ENCODE measurements at places on chromosomes 6 and 20. TPM values are rescaled to one million over a fixed set of nuclear protein-coding genes. Genes with fewer than 3 reads are reported as not detected.

DNA sequence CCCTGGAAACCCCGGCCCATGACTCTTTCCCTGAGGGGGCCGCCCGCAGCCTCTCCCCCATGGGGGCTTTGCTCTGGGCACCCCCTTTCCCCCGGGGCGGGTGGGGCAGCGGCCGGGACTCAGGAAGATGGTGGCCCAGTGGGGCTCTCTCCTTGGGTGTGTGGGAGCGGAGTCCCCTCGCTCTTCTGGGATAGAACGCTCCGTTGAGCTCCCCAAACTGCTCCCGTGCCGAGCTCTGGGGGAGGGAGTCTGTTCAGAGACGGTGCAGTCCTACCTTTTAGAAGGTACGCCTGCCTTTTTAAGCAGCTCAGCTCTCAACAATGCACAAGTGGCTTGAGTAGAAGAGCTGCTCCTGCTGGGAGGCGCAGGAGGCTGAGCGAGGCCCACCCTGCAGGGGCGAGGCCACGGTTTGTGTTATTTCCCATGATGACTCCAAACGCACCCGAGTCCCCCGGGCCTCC lies 21.7 kb upstream of the BHLHE23 start:
- H3K4me3 ChIP-seq = no peak overlapping the region
- peaks cover 6% of the 10 kb centered on the region for H3K4me1 ChIP-seq
- H3K27me3 ChIP-seq = peaks cover 3% of the 10 kb centered on the region
- H3K27ac ChIP-seq = no peak overlapping the region

GRCh38 chr6:112289038-112289566 lies 34.7 kb upstream of the LAMA4 start:
- peaks cover 8% of the 10 kb centered on the region for H3K4me1 ChIP-seq
- H3K27me3 ChIP-seq = peaks cover 13% of the 10 kb centered on the region
- no peaks in the 10 kb centered on the region for H3K36me3 ChIP-seq
- H3K27ac ChIP-seq = no peak overlapping the region
- no peak for DNase-seq

- H3K4me3 ChIP-seq = no peak overlapping the region
- no peaks in the 10 kb centered on the region for H3K27me3 ChIP-seq
- H3K27ac ChIP-seq = no peak overlapping the region
Measured at GRCh38 chr6:153167061-153167891, 36.2 kb upstream of the RGS17 start.

DNA sequence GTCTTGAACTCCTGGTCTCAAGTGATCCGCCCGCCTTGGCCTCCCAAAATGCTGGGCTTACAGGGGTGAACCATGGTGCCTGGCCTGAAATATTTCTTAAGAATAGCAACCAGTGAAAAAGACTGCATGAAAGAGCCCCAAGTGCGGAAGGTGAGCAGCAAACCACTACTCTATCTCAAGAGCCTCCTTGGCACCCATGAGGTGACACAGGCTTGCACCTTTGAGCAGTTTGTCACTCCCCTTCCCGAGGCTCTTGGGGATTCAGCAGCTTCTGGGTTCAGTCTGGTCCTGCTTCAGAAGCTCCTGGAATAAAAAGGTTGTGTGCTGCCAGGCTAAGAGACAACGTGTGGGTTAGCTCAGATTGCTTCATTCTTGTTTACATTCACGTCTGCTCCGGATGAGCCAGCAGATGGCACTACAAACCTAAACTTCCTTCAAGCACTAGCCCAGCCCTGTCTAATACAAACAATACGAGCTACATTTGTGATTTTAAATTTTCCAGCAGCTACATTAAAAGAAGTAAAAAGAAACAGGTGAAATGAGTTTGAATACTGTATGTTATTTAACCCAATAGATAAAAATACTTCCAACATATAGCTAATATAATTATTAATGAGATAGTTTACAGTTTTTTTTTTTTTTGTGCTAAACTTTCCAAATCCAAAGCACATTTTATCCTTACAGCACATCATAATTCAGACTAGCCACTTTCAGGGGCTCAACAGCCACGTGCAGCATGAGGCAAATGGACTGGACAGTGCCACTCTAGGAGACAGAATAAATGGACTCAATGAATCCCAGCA lies 46.2 kb downstream of the GJA10 start:
- H3K4me3 ChIP-seq = no peak overlapping the region
- H3K36me3 ChIP-seq = peaks cover 3% of the 10 kb centered on the region
- DNase-seq = peak; percentile 44
- no peaks in the 10 kb centered on the region for H3K27me3 ChIP-seq

STMND1 gene
- not detected for total RNA-seq

MAP3K5 gene
- total RNA-seq = 44.0 TPM

RSPO4 gene
- 0.25 TPM for total RNA-seq

Measured in CD4-positive, CD25-positive, alpha-beta regulatory T cell (primary cell).